ENCODE measurements at places on chromosomes 7 and 10.
A peak's percentile ranks its signal among the peaks of the same experiment; 100 is the strongest.

DNA sequence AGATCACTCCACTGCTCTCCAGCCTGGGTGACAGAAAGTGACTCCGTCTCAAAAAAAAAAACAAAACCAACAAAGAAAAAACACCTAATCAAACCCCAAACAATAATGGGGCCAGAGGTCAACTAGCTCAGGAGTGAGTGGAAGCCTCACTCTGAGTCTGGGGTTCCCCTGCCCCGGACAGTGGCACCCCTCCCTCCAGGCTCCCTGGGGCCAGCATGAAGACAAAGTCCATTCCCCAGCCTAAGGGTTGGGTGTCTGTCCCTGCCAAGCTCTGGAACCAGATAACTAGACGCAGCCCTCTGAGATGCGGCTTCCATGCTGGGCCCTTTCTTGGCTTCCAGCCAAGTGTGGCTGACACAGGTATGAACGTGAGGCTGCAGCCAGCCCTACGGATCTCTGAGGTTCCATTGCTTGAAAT, 1.7 kb upstream of the FUOM start:
- DNase-seq: peak; percentile 28

DNA sequence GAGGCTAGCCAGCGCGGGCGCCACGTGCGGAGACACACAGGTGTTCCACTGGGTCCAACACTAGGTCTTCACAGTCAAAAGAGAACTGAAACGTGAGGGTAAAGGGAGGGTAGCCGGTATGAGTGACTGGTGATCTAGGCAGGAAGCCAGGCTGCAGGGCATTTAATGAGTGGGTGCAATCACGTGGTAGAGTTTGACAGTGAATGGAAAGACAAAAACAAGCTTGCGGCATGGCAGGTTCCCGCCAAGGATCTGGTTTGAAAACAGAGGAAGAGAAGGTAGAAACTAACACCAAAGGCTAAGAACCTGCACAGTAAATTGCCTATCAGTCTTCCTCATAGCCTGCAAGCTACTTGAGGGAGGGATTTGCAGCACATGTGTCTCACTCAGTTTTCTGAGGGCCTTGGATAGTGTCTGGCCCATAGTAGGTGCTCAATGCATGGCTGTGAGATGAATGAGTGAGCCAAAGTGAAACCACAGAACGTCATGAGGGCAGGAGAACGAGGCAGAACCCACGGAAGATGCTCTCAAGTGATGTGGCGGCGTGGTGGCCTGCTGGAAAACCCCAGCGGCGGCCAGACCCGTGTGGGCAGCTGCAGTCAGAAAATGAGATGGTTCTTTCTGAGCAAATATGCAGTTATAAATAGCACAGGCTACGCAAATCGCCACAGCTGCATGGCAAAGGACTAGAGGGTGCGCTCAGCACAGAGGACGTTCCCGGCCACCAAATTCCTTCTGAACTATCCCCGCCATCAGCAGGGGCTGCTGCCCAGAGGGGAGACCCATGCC, 183.6 kb upstream of the NFE2L3 start:
- no peak for DNase-seq

DNA sequence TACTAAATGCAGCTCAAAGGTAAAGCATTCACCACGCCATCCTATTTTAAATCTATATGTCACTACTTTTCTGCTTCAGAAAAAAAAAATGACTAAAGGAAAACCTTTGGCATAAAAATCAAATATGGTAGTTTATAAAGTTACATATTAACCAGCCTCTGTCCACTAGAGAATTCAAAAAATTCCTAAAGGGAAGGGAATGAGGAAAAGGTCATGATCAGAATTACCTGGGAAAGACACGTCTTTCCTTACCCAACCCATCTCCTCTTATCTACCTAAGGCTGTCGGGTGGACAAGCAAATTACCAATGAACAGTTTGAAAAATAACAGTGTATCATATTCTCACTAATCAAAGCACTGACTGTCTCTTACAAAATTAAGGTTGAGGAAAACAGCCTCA, 100.7 kb upstream of the TMEM106B start:
- DNase-seq: no peak

- no peak for DNase-seq
Observed at GRCh38 chr7:134246761-134247160, 70.0 kb downstream of the SLC35B4 start.

GRCh38 chr10:75755528-75755927, 324.1 kb downstream of the LRMDA start:
- no peak for DNase-seq

DNA sequence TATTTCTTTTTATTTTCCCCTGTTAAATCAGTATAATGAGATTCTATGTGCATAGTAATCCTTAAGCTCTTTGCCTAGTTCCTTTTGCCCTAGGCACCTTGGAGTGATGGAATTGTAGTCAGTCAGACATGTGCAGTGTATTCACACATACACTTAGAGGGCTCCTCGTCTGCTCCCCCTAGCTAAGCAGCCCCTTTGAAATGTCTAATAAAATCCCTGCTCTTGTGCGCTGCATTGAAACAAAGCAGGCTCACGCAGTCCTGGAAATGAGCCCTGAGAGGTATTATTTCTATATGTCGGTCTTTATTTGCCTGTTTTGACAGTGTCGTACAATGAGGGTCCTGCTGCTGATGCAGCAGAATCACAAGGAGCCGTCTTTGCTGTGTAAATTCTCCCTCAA, 258.7 kb downstream of the AUTS2 start:
- no peak for DNase-seq

DNA sequence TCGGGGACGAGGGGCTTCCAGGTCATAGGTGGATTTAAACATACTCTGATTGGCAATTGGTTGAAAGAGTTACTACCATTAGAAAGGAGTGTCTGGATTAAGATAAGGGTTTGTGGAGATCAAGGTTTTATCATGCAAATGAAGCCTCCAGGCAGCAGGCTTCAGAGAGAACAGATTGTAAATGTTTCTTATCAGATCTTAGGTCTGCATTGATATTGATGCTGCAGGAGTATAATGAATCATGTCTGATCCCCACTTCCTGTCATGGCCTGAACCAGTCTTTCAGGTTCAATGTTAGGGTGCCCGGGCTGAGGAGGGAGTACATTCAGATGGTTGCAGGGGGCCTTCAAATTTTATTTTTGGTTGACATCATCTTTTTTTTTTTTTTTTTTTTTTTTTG, 51.4 kb downstream of the SH3PXD2A start:
- DNase-seq: peak; percentile 67

GRCh38 chr7:94087664-94088352, 83.7 kb upstream of the BET1 start:
- peak; percentile 62 for DNase-seq

- DNase-seq: no peak
Observed at GRCh38 chr10:43998021-43998809, 349.5 kb upstream of the ZNF32 start.

GRCh38 chr10:43982250-43982649, 333.6 kb upstream of the ZNF32 start:
- DNase-seq: no peak

DNA sequence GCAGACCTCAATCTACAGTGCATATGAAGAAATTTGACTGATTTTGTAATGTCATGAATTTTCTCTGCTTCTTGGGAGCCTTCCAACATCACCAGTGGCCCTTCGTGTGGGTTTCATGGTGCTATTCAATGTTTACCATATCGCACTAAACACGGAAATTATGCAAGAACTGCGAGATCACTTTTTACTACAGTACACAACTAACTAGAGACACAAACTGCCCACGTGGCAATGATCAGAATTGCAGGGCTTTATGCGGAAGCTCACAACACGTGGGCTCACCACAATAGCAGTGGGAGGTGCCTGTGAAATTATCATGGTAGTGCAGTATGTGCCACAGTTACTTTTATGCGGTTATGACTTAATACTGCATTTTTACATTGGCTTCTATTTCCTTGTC, 449.7 kb upstream of the KLF6 start:
- no peak for DNase-seq

DNA sequence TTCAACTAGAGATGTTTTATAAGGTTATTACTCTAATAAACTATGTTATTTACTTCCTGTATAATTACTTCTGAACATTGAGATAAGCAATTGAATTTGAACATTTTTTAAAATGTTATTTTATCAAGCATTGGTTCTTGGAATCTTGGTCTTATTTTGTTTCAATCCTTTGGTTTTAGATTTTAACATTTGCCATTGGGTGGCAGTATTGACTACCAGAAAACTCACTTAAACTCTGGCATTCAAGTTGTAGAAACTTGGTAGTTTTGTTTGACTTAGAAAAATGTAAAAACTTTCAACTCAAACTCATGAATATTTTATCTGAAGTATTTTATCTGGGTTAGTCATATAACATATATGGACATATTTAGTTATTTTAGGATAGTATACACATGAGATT, 48.1 kb downstream of the ATRNL1 start:
- no peak for DNase-seq

- peak; percentile 19 for DNase-seq
Observed at GRCh38 chr10:97234400-97234799, 48.6 kb upstream of the SLIT1 start.

- no peak for DNase-seq
Observed at GRCh38 chr10:25536027-25536426, 361.2 kb downstream of the GPR158 start.

DNA sequence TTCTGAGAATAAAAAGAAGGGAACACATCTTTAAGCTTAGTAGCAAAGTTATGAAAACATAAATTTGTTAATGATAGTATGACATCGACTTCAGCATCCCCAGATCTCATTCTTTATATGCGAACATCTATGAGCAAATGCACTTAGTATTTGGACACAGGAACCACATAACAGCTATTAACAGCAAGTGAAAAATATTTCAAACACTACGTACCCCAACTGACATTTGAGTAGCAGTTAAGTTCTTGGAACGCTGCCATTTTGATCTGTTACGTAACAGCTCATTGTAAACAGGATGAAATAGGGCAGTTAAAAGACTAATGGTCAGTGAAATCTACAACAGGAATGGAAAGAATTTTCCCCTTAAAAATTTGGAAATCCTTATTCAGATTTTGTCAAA, 428.9 kb downstream of the TNS3 start:
- DNase-seq: peak; percentile 28

- DNase-seq: no peak
Observed at GRCh38 chr7:50272808-50273207, 31.7 kb upstream of the IKZF1 start.

DNA sequence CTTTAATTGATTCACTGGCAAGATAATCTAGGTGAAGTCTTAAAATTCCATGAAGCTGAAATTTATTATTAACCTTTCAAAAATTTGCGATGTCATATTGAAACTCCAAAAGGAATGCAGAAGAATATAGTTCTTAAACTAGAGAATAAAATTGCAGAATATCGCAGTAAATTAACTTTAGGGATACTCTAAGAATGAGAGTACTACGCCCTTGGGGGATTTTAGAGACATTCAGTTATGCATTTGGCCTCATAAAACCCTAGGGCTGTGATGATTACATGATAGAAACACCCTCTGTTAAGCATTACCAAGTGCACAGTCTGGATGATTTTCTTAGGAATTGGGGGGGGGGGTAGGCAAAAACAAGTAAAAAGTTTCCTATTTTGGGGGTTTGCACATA, 3.7 kb downstream of the WNT2 start:
- DNase-seq: no peak

- DNase-seq: no peak
Observed at GRCh38 chr10:88933564-88933963, 19.0 kb downstream of the ACTA2 start.

- DNase-seq: no peak
Observed at GRCh38 chr7:126658684-126659083, 594.1 kb downstream of the GRM8 start.

DNA sequence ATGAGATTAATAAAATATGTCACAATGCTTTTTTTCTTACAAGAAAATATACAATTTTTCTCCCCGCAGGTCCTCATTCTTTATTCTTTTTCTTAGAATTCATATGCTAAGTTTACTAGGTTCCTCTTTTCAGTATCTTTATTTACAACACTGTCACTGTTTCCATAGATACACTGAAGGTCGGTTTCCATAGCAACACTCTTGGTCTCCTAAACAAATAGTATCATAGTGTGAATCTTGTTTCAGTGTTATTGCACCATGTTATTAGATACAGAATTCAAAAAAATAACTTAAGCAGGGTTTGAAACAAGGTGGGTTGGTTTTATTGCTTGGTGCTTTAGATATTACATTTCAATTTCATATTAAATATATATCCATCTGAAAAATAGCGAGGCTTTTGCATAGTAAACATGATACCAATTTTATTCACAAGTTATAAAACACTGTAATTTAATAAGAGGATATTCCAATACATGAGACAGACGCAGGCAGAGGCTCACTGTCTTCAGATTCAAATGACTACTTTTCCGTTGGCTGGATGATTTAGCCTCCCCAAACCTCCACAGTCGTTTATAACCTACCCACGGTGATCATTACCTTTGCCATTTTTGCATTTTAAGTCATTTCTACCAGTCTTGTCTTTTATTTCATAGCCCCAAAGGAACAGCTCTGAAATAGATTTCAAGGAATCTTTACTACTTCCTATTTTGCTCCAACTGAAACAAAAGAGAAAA, 88.9 kb upstream of the KLF6 start:
- peak; percentile 71 for DNase-seq

DNA sequence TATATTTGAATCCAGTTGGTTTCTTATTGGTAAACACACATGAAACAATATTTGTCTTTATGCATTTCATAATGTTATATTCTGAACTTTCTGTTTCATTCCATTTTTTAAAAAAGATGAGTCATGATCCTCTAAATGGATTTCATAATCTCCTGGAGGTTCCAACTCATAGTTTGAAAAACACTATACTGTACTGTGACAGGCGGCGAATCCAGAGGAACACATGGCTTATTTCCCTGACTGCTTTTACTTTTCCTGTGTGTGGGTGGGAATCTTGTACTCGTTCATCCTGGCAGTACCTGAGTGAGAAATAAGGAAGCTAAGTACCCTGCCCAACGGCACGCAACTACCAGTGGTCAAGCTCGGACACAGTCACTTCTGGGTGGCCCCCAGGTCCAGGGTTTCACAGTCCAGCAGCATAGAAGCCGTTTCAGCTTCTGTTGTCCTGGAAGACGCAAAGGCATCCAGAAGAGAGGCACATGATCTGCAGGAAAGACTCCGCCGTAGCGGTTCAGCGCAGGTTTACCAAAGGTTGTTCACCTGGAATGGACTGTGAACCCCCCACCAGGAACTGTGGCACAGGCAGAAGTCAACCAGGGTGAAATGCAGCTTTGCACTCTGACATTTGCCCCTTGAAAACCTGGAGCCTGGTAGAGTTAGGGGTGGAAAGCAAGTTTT, 117.7 kb downstream of the CCNY start:
- DNase-seq: peak; percentile 73

GRCh38 chr10:68720793-68721672, at the start of gene CCAR1:
Gene CCAR1 (plus strand): TSS chr10:68721239. CDS start chr10:68722505, 1,266 bp downstream.
- DNase-seq: peak; percentile 99

GRCh38 chr7:107206136-107206535, 37.3 kb downstream of the HBP1 start:
- no peak for DNase-seq

Measured in mammary epithelial cell (primary cell).